Activated CD4-positive, alpha-beta T cell treated with anti-CD3 and anti-CD28 coated beads, Interleukin-2, amount 10 ng/mL, durations not matched to agents 7 days and 5 days (primary cell): ENCODE measurements at places on chromosomes 1 and 21. TPM values are rescaled to one million over a fixed set of nuclear protein-coding genes. Genes with fewer than 3 reads are reported as not detected.
A peak's percentile ranks its signal among the peaks of the same experiment; 100 is the strongest.

- no peak for DNase-seq
Measured at GRCh38 chr1:111488669-111489068, 14.8 kb downstream of the ADORA3 start.

GRCh38 chr1:171636141-171636540, 14.1 kb downstream of the MYOCOS start:
- no peak for DNase-seq

GRCh38 chr1:3063379-3064295, 5.4 kb upstream of the PRDM16 start:
- DNase-seq = no peak

DNA sequence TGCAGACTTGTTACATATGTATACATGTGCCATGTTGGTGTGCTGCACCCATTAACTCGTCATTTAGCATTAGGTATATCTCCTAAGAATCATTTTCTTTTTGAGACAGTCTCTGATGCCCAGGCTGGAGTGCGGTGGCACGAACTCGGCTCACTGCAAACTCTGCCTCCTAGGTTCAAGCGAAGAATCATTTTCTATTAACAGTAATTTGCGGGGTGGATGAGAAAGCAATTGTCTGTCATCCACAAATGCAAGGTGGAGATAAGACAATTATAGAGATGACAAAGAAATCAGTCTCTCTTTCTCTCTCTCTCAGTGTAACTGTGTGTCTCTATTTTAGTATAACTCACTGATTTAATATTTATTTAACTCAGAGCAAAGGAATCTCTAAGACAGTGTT, 131.0 kb upstream of the KIAA1614 start:
- no peak for DNase-seq

Gene CD5L
- total RNA-seq = not detected

Gene DCST1
- total RNA-seq = not detected

DNA sequence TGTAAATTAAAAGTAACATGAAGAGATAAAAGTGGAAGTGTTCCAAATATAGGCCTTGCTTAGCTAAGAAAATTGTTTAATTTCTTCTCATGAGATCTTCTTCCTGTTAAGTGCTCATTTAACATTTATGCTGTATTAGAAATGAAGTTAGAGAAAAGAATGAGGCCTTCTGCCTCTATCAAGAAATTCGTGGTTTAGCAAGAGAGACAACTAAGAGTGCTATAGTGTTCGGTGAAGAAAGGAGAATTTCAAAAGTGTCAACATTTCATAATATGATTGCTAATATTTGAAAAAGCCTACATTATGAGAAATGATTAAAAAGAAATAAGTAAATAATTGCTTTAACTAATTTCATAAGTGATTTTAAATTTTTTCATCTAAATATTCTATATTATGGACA, 18.8 kb upstream of the MNDA start:
- no peak for DNase-seq

Gene POLR3C
- 34.5 TPM for total RNA-seq

GRCh38 chr1:77170687-77171086, 48.5 kb downstream of the PIGK start:
- no peak for DNase-seq

Gene SDC3
- 0.12 TPM for total RNA-seq

Gene SYPL2
- total RNA-seq = not detected

DNA sequence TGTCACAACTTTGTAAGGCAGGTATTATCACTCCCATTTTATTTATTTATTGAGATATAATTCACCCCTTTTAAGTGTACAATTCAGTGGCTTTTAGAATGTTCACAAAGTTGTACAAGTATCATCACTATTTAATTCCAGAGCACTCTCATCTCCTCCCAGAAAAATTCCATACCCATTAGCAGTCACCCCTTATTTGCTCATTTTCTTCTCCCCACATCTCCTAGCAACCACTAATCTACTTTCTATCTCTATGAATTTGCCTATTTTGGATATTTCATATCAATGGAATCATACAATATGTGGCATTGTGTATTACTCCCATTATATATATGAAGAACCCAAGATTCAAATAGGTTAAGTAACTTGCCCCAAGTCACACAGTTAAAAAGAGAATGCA, 7.0 kb downstream of the DSTYK start:
- DNase-seq = no peak

DNA sequence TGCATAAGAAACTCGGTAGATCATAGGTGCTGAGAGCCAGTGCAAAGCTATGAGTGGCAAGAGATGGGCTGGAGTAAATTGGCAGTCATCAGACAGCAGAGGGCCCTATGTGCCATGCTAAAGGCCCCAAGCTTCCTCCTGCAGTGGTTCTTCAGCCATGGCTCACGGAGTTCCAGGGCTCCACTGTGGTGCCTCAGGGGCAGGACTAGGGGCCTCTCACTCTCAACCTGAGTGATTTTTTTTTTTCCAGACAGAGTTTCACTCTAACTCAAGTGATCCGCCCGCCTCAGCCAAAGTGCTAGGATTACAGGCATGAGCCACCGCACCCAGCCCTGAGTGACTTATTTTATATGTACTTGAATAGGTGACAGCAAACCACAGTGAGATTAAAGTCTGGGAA, 10.4 kb upstream of the GJA8 start:
- peak; percentile 35 for DNase-seq

Gene CD1B
- total RNA-seq = not detected
